Smooth muscle cell of trachea (primary cell): ENCODE measurements at places on chromosomes 5 and 9. TPM values are rescaled to one million over a fixed set of nuclear protein-coding genes. Genes with fewer than 3 reads are reported as not detected.

ABL1 gene
- total RNA-seq = 107 and 109 TPM in 2 replicates

PCDHA9 gene
- total RNA-seq = under 0.01 TPM in 2 replicates

CAMK4 gene
- total RNA-seq = 3.5 and 6.4 TPM in 2 replicates

MLANA gene
- not detected in 2 replicates for total RNA-seq

ABO gene
- total RNA-seq = not detected in 2 replicates
